ENCODE measurements at places on chromosomes 11 and 22. TPM values are rescaled to one million over a fixed set of nuclear protein-coding genes. Genes with fewer than 3 reads are reported as not detected.

DNA sequence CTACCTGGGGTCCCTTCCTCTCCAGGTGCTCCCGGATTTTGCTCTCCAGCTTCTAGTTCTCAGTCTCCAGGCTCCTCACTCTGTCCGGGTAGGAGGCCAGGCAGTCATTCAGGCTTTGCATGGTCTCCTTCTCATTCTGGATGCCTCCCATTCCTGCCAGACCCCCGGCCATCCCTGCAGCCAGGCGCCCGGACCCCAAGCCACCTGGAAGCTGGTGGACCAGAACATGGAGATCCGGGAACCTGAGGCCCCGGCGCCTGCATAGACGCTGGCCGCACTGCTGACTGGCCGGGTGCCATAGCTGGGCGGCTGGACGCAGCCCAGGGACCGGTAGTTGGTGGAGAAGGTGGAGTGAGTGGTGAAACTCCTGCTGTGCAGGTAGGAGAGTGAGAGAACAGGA is 8.0 kb upstream of the OR52L1 start:
- no peak for DNase-seq

The SYT8 gene
- not detected for polyA plus RNA-seq

DNA sequence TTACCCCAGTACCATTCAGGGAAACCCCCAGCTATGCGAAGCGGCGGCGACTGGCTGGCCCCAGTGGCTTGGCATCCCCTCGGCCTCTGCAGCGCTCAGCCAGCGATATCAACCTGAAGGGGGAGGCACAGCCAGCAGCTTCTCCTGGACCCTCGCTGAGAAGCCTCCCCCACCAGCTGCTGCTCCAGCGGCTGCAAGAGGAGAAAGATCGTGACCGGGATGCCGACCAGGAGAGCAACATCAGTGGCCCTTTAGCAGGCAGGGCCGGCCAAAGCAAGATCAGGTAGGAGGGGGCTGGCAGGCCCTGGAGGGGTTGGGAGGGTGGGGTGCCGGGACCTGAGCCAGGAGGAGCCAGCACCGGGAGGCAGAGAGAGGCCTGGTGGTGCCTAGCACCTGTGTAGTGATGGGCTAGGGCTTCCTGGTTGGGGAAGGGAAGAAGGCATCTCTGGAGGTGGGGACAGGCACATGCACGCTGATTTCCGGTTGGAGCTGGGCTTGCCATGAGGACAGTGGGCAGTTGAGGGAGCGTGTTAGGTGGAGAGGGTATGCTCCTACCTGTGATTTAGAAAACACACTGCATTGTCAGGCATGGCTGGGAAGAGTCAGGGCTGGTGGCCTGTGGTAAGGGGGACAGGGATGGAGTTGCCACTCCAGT is 22.3 kb downstream of the SHANK3 start:
- no peak for DNase-seq

The TESMIN gene
- 2.8 TPM for polyA plus RNA-seq

DNA sequence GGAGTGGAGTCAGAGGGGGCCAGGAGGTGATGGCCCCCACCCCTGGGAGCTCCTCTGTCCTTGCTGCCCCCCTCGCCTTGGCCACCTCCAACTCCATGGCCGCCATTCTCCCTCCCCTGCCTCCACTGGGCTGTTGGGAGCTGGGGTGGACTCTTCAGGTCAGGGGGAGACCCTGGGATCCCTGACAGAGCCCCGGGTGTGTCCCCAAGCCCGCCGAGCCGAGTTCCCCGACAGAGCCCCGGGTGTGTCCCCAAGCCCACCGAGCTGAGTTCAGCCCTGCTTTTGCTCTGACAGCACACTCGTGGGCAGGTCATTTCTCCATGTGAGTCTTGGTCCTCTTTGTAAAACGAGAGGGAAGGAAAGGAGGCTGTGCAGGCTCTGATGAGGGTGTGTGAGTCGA is 13.2 kb upstream of the PARVG start:
- DNase-seq = no peak

DNA sequence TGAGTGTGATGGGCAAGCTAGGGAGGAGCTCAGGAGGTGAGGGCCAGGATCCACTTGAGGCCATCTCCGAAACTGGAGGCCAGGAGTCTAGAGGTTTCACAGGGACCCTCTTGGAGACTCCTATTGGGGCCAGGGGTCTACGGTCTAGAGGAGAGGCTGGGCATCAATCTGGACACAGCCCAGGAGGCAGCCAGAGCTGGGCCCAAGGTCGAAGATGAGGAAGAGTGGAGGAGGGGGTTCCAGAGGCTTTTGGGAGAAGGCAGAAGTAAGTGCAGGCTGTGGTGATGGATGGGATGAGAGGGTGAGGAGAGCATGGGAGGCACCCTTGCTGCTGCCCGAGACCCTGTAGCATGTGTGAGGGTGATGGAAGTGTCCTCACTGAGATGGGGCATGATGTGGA is 56.6 kb downstream of the LRRC32 start:
- DNase-seq = no peak

The APOBEC3G gene
- polyA plus RNA-seq = 30.6 TPM

DNA sequence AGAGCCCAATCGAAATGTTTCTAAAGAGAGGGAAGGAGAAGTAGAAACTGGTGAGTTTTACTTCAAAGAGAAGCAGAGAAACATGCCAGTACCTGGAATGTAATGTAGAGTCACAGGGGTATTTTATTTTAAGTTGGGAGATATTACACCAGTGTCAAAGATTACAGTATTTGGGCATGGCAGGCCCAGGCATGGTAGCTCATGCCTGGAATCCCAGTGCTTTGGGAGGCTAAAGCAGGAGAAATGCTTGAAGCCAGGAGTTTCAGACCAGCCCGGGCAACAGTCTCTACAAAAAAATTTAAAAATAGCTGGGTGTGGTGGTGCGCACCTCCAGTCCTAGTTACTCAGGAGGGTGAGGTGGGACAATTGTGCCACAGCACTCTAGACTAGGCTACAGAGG is 2.7 kb downstream of the SYCE3 start:
- no peak for DNase-seq

The RFPL2 gene
- polyA plus RNA-seq = not detected

DNA sequence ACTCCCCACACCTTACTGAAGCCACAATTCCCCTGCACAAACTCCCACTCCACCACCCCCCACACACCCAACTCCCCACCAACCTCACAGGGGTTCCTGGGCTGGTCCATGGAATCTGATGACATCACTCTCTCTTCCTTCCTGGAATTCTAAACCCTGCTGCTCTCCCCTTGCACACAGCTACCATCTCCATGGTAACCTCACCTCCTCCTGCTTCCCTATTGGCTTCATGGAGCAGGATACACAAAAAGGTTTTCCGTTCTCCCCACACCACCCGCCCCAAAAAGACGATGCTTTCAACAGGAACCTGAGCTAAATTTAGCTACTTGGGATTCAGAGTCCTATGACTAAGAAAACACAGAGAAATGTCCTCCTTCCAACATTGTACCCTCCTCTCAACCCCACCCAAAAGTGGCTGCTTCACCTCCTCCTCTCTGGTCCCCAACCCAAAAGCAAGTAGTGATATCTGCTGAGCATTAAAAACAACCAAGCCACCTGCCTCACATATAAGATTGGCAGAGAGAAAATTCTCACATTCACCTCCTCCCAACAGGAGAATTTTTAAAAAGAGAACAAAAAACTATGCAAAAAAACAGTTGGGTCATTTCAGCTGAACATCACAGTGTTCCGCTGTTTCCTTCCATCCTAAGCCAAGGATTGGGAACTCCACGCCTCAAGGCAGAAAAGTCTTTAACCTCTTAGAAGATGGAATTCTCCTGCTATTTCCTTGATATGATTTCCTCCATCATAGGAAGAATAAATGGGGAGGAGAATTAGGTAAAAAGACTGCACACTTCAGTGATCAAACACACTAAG is 66.9 kb downstream of the RBFOX2 start:
- DNase-seq = no peak

The CYP2R1 gene
- 11.9 TPM for polyA plus RNA-seq

The DNAJB7 gene
- polyA plus RNA-seq = 0.32 TPM

DNA sequence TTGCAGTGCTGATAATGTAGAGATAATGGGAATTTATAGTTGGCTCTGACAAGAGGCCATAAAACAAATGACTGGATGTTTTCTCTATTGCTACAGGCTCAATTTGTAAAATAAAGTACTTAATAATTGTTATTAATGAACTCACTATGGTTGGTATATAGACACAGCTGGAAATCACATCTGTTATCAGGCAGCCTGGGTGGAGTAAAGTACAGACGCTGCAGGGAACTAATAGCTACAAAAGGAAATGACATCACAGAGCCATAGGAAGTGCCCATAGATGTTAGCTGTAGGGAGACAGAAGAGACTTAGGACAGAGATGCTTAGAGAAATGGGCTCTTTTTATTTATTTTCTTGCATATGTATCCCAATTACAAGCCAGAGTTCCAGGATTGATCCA is 81.0 kb upstream of the SNX19 start:
- no peak for DNase-seq

GRCh38 chr11:65224930-65225278 is 36.9 kb upstream of the POLA2 start:
- DNase-seq = no peak

The SLC17A6 gene
- not detected for polyA plus RNA-seq

GRCh38 chr11:2346586-2347307 is 30.4 kb upstream of the CD81 start:
- DNase-seq = no peak

- no peak for DNase-seq
These were observed 276.1 kb downstream of the SBF2 start for GRCh38 chr11:10017911-10018310.

The OR5B21 gene
- not detected for polyA plus RNA-seq

- DNase-seq = no peak
These were observed 77.7 kb downstream of the FAM76B start for GRCh38 chr11:95711945-95712221.

The CARD10 gene
- not detected for polyA plus RNA-seq

DNA sequence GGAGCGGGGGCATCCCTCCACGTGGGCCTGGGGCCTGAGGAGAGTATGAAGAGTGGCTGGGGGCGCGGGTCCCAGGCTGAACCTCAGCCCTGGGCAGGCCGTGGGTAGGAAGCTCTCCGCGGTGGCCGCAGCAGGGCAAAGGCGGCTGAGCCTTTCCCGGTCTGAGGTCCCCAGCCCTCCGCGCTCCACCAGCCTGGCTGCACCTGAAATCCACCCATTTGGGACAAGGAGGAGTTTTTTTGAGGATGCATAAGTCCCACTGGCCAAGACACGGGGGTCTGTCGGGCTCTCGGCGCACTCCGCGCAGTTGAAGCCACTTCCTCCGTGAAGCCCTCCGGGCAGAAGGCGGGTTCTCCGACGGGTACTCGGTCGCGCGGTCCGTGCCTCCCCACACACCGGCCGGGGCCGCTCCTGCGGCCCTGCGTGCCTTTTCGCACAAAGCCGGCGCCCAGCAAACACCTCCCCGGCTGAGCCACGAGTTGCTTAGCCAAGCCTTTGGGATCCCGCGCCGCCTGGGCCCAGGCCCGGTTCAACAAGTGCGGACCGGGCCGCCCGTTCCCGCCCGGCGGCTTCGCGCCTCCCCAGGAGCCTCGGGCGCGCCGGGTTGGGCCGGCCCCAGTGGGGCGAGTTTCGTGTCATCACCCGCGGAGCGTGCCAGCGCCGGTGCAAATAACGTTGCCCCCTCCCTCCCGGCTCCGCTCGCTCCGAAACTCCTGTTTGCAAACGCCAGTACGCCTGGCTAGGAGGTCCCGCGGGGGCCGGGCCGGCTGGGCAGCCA is 666 bp upstream of the OVOL1 start:
- no peak for DNase-seq

- DNase-seq = no peak
These were observed 5.5 kb downstream of the MRGPRX2 start for GRCh38 chr11:19055016-19055415.

- DNase-seq = no peak
These were observed 7.9 kb upstream of the FLRT1 start for GRCh38 chr11:64027651-64028397.

GRCh38 chr11:1763796-1764661 is at the start of gene CTSD:
TSS of gene CTSD (minus strand) at chr11:1763927. CDS start at chr11:1763859, 68 bp downstream.
- DNase-seq = peak; percentile 93
